Natural killer cell (primary cell): ENCODE measurements at places on chromosomes 1 and 21. TPM values are rescaled to one million over a fixed set of nuclear protein-coding genes. Genes with fewer than 3 reads are reported as not detected.

GRCh38 chr21:15645830-15646229 is 84.0 kb upstream of the USP25 start:
- H3K27ac ChIP-seq: no peak overlapping the region
- no peaks in the 10 kb centered on the region for H3K4me1 ChIP-seq
- DNase-seq: no peak
- H3K4me3 ChIP-seq: no peak overlapping the region

TNFRSF4 gene
- total RNA-seq: 26.5 TPM

LRRC53 gene
- total RNA-seq: not detected

FABP3 gene
- not detected for total RNA-seq

GRCh38 chr21:28751176-28751575 is 241.5 kb downstream of the LTN1 start:
- no peak overlapping the region for H3K4me3 ChIP-seq
- H3K27me3 ChIP-seq: no peaks in the 10 kb centered on the region
- H3K27ac ChIP-seq: no peak overlapping the region
- no peak for DNase-seq

EFHD2 gene
- total RNA-seq: 952 TPM

KIF14 gene
- 0.48 TPM for total RNA-seq

FOXD2 gene
- total RNA-seq: 1.4 TPM

- no peaks in the 10 kb centered on the region for H3K36me3 ChIP-seq
- no peak overlapping the region for H3K4me3 ChIP-seq
- DNase-seq: no peak
- H3K27me3 ChIP-seq: no peaks in the 10 kb centered on the region
- H3K27ac ChIP-seq: no peak overlapping the region
Observed at GRCh38 chr1:66147226-66147835, 354.6 kb downstream of the PDE4B start.

- no peaks in the 10 kb centered on the region for H3K36me3 ChIP-seq
- H3K4me1 ChIP-seq: no peaks in the 10 kb centered on the region
- no peaks in the 10 kb centered on the region for H3K27me3 ChIP-seq
Observed at GRCh38 chr1:70044832-70045231, 160.5 kb downstream of the LRRC40 start.

FNDC10 gene
- 2.8 TPM for total RNA-seq

DNA sequence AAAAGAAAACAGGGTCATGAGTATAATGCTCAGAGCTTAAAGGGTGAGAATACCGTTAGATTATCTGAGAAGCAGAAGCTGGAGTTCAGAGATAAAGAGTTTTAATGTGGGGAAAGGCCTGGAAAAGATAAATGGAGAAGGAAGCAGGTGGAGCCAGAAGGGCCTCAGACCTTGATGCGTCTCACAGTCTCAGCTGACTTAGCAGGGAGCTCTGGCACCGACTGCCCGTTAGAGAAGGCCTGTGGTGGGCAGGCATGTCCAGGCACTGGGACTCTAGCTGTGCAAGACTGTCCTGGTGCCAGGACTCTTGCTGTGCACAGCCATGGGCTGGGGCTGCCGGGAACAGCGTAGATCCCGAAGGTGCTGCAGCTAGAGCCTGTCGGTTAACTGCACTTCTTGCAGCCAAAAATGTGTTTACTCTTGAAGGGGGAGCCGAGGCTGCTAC is 3.8 kb upstream of the SLAMF9 start:
- no peak for DNase-seq
- no peak overlapping the region for H3K4me3 ChIP-seq
- H3K27ac ChIP-seq: no peak overlapping the region
- no peaks in the 10 kb centered on the region for H3K36me3 ChIP-seq
- no peaks in the 10 kb centered on the region for H3K27me3 ChIP-seq

GRCh38 chr1:230327892-230328284 is 98.2 kb downstream of the PGBD5 start:
- no peak overlapping the region for H3K27ac ChIP-seq
- no peak for DNase-seq
- no peaks in the 10 kb centered on the region for H3K4me1 ChIP-seq

GRCh38 chr1:211870156-211870555 is 39.6 kb upstream of the LPGAT1 start:
- no peaks in the 10 kb centered on the region for H3K4me1 ChIP-seq
- H3K4me3 ChIP-seq: no peak overlapping the region
- H3K27me3 ChIP-seq: peaks cover 2% of the 10 kb centered on the region
- no peak overlapping the region for H3K27ac ChIP-seq

LORICRIN gene
- total RNA-seq: not detected
